Fibroblast of villous mesenchyme (primary cell): ENCODE measurements at places on chromosomes 7 and 10. TPM values are rescaled to one million over a fixed set of nuclear protein-coding genes. Genes with fewer than 3 reads are reported as not detected.

Gene TMEM176B
- total RNA-seq = 0.43 TPM in 1 of 2 replicates, not detected in the other

Gene ABCC2
- total RNA-seq = 0.32 and 0.43 TPM in 2 replicates

Gene FAM171A1
- 16.8 TPM in 2 replicates for total RNA-seq

Gene FFAR4
- not detected in 2 replicates for total RNA-seq

Gene BHLHA15
- total RNA-seq = 1.3 TPM in 1 of 2 replicates, not detected in the other

Gene UNC5B
- 9.9 and 37.0 TPM in 2 replicates for total RNA-seq

DNA sequence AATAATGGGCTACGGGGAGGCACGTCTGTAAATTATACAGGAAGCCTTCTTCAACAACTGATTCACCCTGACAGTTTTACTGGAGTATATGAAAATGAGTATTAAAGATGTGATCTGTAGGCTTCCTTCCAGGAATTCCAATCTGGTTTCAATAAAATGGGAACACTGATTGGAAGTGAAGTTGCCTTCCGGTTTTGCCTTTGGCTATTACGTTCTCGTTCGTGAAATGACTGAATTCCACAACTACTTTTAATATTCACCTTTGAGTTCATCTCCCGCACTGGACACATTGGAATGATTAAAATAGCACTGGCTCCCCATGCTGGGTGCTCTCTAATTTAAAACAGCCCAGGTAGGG, 350.1 kb upstream of the MKI67 start:
- DNase-seq = no peak

DNA sequence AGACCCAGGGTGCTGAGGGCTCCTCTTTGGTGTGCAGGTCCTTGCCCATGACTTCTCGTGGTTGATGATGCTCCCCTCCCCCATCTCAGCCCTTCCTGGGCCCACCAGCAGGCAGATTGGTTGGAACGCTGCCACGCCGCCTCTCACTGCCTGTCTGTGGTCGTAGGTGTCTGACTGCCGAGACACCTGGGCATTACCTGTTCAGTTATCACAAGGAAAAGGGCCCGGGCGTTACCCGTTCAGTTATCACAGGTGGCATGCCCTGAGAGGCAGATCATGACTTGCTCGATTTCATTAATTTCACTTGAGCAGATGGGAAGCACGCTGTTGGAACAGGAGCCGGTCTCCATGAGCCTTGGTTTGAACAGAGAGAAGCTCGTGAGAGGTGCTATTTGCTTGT, 42.5 kb downstream of the TACR2 start:
- no peak for DNase-seq

DNA sequence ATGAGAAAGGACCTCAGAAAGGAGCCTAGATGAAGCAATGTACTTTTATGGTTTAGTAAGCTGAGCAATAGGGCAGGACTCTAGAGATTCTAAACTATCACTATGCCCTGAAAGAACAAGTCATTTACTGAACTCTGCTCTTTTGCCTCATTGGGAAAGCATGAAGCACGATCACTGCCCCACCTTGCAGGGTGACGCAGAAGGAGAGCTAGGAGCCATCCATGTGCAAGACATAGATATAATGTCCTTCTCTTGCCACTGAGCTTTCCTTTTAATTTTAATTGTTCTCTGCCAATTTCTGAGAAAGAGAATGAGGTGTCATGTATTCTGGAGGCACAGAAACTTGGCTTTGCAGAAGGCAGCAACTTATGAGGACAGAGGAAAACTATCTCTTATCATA, 108.3 kb downstream of the SORCS1 start:
- DNase-seq = no peak

GRCh38 chr10:1199897-1200721, 143.9 kb downstream of the WDR37 start:
- no peak for DNase-seq

DNA sequence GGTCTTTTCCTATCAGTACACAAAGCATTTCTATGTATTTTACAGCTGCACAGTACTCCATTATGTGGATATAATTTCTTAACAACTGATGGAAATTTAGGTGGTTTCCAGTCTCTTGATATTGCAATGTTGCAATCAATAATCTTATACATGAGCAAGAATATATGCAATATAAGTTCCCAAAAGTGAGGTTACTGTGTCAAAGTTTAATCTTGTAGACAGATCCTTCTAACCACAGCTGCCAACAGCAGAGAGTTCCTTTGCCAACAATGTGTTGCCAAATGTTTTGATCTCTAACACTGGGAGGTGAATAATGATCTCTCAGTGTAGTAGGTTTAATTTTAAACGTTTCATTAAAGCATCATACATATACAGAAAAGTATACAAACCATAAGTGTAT, 54.5 kb downstream of the CUL2 start:
- no peak for DNase-seq

- DNase-seq = no peak
These were observed 26.2 kb downstream of the FAM171A1 start for GRCh38 chr10:15344876-15345285.

- DNase-seq = no peak
These were observed 16.8 kb upstream of the CCDC172 start for GRCh38 chr10:116307455-116307854.
